ENCODE measurements at places on chromosomes 4 and X.

DNA sequence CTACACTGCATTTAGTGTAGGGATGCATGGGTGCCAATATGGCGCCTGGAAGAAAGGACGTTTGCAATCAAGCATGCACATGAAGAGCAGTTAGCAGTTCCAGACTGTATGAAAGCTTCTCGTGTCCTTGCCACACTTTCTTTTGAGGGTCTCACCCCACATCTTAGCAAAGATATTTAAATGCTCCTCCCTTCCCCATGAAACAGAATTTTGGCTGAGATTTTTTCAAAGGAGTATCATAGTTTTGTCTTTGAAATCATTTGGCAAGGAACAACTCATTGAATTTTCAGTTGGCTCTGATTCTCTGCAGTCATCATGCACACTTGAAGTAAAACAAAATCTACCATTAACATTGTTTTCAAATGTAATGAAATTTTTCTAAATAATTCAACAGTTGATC is 39.6 kb upstream of the STIM2 start:
- DNase-seq = no peak

GRCh38 chr4:7785017-7785416 is 154.6 kb downstream of the AFAP1 start:
- DNase-seq = no peak

- DNase-seq = no peak
Observed at GRCh38 chr4:71064521-71064920, 71.1 kb downstream of the DCK start.

DNA sequence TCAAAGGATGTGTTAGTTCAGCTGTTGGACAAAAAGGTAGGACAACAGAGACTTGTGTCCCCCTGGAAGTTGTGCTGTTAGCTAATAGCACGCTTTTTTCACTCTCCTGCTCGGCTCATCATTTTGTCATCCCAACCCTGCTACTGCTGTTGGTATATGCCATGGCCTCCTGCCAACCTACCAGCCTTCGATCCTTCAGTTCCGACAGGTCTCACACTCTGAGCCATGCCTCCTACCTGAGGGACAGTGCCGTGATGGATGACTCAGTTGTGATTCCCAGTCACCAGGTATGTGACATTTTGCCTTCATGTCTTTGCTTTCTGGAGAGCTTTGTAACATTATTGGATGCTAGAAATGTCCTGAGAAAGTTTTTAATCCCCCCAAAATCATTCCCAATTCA is 268.1 kb downstream of the ANK2 start:
- DNase-seq = no peak

DNA sequence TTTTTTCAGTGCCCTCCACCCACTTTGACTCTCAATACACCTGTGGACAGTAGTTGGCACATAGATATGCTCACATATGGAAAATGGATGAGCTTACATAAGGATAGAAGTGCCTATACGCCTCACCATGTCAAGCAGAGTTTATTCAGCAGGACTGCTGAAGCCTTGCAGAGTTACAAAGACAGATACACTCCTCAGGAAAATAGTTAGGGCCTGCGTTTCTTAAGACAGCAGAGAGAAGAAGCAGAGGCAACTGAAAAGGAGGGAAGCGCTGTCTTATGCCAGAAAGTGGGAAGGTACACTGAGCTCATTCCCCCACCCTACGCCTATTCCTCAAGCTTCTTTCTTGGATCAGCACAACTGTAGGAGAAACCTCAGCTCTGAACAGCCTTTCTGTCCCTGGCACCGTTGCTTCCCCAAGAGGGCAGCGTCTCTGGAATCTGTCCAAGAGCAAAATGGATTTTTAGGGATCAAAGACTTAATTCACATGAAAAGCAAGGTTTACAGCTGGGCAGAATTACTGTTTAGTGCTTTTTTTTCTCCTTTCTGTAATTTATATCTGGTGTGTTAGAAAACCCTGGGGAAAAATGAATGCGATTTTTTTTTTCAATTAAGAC is 37.3 kb upstream of the MBTPS2 start:
- DNase-seq = no peak

GRCh38 chr4:42466273-42466844 is 69.1 kb downstream of the SHISA3 start:
- DNase-seq = no peak

- no peak for DNase-seq
Observed at GRCh38 chr4:170009291-170009690, 16.9 kb downstream of the MFAP3L start.

DNA sequence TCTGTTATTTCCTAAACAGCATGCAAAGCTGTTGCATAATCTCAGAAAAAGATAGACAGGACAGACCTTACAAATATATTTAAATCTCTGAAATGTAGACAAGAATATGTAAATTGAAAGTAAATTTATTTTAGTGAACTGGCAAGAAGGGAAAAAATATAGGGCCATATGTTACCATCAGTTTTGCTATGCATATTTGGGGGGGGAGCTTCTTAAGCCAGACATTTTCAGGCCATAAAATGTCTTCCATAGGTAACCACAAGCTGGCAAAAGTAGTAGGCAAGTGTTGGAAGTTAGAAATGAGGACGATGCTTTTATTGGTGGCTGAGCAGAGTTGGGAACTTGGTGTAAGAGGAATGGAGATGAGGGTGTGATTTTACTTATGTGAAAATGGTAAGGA is 272.0 kb upstream of the CXXC4 start:
- no peak for DNase-seq

GRCh38 chr4:4752025-4752424 is 107.4 kb upstream of the MSX1 start:
- DNase-seq = no peak

- no peak for DNase-seq
Observed at GRCh38 chrX:127057891-127058619, 238.5 kb downstream of the PRR32 start.

DNA sequence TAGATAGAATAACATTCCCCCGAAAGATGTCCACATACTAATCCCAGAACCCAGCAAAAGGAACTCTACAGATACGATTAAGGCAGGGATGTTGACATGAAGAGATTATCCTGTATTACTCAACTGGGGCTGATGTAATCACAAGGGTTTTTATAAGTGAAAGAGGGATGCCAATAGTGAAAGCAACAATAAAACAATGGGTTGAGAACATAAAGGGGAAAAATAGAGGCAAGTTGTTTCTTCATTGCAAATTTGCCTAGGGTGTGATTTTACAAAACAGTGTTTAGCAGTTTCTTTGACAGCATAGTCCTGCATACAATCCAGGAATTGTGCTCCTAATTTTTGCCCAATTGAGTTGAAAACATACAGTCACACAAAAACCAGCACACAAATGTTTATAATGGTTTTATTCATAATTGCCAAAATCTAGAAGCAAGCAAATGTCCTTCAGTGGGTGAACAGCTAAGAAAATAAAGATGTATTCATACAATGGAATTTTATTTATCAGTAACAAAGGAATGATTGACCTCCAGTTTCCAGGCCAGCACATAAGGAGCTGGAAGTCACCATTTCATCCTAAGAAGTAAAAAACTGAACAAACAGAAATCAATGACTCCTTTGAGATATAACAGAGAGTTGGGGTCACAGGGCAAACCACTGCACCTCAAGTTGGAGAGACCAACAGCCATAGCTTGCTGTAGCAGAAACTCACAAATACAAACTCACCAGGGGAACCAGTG is 107.2 kb downstream of the CENPC start:
- DNase-seq = no peak

DNA sequence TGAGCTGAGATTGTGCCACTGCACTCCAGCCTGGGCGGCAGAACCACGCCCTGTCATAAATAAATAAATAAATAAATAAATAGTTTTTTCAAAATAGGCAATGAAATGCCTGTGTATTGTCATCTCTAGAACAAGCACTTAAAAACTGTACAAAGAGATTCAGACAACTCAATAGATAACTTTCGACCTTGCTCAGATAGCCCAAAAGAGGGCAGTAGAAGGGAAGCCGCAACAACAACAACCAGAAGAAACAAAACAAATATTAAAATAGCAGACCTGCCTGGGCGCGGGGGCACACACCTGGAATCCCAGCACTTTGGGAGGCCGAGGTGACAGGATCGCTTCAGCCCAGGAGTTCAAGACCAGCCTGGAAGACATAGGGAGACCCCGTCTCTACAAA is 9.4 kb upstream of the CLDN34 start:
- no peak for DNase-seq

- DNase-seq = no peak
Observed at GRCh38 chrX:153381684-153382532, 19.2 kb downstream of the PNMA6E start.

GRCh38 chr4:45453258-45453853 is 670.5 kb downstream of the GABRG1 start:
- DNase-seq = no peak

GRCh38 chr4:115770046-115770543 is 656.7 kb upstream of the NDST4 start:
- no peak for DNase-seq

- DNase-seq = no peak
Observed at GRCh38 chr4:162450531-162451035, 286.8 kb upstream of the FSTL5 start.

DNA sequence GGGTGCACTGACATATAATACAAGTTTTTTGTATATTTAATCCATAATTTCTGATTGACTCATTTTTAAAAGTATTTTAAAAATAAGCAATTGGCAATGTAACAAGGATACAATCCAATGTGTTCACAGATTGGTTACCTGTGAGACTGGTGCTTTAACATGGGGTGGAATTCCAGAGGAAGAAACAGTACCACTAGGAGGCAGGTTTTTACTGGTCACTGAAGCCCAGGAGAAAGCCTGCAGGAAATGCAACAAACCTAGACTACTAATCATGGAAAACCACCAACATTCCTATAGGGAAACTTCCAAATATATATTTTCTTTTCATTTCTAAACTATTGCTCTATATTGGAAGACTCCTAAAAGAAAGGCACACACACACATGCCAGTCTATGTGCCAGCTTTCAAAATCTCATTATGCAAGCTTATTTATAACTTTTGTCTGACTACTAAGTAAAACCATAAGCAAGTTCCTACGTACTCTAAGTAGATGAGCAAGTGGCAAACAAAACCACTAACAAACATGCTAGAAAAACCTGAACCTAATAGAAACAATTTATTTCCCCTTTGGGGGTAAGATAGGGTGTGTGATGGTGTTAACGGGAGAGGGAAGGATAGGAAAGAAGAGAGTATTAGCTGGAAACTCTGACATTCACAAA is 19.2 kb downstream of the G3BP2 start:
- no peak for DNase-seq

DNA sequence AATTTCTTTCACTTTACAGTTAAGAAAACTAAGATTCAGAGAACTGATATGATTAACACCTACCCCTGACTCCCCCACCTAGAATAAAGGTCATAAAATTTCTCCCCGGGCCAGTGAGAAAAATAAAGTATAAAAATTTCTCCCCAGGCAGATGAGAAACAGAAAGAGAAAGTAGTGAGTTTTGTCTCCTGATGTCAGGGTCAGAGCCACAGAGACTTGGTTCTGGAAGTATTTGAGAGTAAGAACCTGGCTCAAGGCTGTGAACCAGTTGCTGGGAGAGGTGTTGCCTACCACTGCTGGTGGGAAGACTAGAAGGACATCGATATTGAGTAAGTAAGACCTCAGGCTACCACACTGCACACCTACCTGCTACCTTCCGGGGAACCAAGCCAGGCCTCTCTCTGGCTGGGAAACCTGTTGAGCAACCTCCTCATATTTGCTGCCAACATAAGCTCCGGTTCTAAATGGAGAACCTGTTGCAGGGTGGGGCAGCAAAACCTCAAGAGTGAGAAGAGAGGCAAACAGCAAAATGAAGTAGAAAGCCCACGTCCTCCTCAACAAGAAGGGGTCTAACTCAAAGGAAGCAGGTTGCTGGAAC is 104.2 kb upstream of the PUDP start:
- no peak for DNase-seq

GRCh38 chr4:38160487-38161207 is 200.4 kb downstream of the PTTG2 start:
- no peak for DNase-seq

DNA sequence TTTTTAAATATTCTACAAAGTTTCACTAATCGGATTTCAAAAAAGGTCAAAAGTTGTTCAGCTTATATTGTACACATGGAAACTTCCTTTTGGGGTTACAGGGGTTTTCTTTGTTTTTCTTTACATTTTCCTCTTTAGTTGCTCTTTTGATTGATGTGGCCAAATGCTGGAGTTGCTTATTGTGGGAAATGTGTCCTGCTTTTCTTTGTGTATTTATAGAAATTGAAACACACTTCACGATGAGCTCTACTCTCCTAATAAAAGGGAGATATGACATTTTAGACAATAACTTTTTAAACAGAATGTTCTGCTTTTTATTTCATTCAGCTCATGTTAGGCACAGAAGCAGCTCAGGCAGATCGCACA is 50.7 kb upstream of the SPRY1 start:
- no peak for DNase-seq

GRCh38 chrX:154502098-154502497 is 11.7 kb upstream of the SLC10A3 start:
- DNase-seq = no peak

DNA sequence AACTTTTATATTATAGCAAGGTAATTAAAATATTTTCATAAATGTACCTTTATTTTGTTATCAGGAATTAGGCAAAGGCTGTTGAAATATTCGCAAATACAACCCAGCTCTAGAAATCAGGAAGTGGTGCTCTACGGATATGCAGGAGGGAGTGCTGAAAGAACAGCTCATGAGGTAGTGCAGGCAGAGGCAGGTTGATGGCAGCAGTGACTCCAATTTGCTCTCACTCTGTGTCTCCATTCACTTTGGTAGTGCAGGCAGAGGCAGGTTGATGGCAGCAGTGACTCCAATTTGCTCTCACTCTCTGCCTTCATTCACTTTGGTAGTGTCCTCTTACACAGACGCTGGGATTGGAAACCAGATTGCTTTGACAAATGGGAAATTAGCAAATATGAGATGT is 277.9 kb downstream of the TRIML1 start:
- DNase-seq = no peak

DNA sequence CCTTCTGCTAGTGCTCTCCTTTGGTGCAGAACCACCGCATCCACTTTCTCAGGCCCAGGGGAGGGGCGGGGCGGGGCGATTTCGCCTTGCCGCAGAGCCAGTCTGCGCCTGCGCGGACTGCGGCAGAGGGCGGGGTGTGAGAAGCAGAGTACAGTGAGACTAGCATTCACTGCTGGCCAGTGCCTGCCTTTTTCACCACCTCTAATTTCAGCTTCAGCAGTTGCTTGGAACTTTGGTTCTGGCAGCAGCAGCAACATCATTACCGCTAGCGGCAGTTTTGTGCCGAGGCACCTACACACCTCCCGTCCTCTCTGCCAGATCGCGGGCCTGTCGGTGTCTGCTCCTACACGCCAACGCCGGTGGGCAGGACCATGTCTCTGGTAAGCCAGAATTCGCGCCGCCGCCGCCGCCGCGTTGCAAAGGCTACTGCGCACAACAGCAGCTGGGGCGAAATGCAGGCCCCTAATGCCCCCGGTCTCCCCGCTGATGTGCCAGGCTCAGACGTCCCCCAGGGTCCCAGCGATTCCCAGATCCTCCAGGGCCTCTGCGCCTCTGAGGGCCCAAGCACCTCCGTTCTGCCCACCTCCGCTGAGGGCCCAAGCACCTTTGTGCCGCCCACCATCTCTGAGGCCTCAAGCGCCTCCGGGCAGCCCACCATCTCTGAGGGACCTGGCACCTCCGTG is at the start of gene MAGEE1:
Gene MAGEE1 (plus strand): TSS at position 151 of the 683 bp plus-strand sequence. CDS start 221 bp downstream, at position 372.
- no peak for DNase-seq

- DNase-seq = peak; percentile 16
Observed at GRCh38 chr4:15702941-15703403, at the start of gene BST1. Gene BST1, plus strand, starts transcription at chr4:15703065. Its CDS starts 80 bp downstream, at chr4:15703145.

All from cortex of kidney (tissue), 1 donor.